ENCODE measurements at places on chromosomes 2 and 18.

- DNase-seq, result no peak
Measured at GRCh38 chr18:77876319-77876865, 626.7 kb downstream of the GALR1 start.

- no peak for DNase-seq
Measured at GRCh38 chr2:189549449-189549832, 31.1 kb downstream of the SLC40A1 start.

DNA sequence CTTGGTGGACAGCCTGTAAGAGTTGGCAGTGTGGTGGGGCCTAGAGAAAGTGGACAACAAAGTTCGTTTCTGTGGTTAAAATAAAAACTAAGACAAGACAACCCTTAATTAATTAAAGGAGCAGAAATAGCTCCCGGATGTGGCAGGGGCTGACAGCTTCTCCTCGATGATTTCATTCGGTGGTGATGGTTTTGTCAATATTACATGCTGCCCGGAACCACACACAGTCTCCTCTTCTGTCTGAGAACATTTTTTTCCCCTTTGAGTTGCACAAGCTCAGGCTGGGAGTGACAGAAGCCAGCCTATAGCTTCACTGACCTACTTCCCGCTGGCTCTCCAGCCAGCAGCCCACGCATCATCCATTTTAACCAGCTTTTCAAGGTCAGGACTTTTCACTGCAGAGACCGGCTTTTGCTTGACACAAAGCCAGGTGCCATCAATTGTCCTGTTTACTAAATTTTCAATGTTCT lies 378.8 kb downstream of the SLC4A3 start:
- no peak for DNase-seq

DNA sequence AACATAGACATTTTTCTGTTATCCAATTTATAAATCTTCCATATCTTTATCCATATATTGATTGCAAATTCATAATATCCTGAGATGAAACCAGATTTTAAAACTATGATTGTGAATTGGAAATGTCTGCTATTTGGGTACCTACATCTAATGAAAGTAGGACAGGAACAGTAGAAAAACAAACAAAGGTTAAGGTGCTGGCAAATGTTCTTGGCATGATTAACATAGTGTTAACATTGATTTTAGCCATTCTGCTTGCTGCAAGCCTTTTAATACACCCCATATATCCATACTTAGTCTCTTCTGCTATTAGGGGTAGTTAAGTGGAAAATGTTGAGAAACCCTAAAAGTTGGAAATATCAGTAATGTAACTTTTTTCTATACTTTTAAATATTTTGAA lies 152.0 kb downstream of the KCNJ3 start:
- no peak for DNase-seq

DNA sequence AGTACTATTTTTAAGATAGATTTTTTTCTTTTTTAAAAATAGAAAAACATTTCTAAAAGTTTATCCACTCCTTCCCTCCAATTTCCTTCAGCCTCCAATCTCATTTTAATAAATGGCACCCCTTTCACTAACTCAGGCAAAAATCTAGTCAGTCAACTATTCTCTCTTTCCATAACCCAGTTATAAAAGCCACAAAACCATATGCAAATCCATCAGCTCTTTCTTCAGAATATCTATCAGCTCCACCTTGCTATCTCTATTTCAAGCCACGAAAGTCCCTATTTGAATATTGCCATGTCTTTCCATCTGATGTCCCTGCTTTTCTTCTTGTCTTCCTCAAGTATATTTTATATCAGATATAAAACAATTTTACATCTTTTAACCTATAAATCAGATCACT lies 397.1 kb downstream of the ERBB4 start:
- DNase-seq, result no peak

DNA sequence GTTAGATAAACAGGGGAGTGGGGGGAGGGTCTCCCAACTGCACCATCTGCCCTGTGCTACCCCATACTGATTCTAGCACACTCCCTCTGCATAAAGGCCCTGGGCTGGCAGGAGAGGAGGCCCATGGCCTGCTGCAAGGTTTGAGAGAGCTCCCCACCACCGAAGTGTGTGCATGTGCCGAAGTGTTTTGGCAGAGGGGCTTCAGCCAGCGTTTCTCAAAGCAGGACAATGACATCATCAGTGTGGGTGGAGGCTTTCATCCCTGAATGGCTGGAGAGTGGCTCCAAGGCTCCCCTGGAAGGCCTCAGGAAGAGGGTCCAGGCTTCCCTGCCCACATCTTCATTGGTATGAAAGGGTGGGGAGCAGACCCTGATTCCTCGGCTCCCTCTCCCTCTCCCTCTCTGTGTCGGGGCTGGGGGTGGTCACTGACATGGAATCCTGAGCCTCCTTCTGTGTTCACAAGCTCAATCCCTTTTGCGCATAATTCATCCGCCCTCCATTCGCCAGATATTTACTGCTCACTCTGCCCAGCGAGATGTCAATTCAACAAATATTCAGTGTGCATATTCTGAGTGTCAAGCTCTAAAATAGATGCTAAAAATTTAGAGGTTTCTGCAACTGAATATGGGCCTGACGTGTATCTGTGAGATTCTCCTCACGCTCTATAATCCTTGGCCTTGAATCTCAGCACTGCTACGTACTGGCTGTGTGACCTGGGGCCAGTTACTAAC lies 122.1 kb downstream of the CELF4 start:
- DNase-seq, result no peak

GRCh38 chr18:67553437-67553836 lies 36.9 kb upstream of the DSEL start:
- no peak for DNase-seq

- DNase-seq, result no peak
Measured at GRCh38 chr2:234771176-234771575, 180.6 kb upstream of the SH3BP4 start.

GRCh38 chr2:127422559-127423477 lies 4.6 kb downstream of the PROC start:
- DNase-seq, result peak; percentile 52

DNA sequence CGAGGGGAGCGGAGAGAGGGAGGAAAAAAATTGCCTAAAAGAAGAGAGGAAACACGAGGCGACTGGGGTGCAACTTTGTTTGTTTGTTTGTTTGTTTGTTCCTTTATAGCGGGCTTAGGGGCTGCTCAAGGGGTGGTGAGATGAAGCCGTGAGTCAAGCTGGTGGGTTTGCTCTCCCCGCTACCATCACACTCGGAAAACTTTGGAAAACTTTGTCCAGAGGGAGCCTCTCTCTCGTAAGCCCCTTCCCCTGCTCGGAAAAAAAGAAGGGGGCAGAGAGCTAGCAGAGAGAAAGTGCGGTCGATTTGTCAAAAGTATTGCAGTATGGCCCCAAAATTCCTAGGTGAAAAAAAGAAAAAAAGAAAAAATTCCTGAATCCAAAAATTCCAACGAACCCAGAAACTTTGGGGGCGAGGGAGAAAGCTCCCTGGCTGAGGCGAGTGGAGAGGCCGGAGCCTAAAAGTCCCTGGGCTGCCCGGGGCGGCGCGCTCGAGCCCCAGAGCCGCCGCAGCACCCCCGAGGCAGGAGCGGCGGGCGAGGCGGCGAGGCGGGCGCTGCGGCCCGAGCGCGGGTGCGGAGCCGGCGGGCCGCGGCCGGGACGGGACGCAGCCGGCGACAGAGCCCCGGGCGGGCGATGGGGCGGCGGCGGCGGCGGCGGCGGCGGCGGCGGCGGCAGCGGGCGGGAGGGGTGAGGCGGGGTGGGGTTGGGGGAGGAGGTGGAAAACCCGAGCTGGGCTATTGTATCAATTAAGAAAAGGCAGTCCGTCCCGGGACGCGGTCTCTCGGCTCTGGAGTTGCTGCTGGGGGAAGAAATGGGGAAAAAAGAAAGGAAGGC lies 558 bp upstream of the CYP26B1 start:
- no peak for DNase-seq

- DNase-seq, result no peak
Measured at GRCh38 chr2:8500124-8501054, 181.5 kb upstream of the ID2 start.

DNA sequence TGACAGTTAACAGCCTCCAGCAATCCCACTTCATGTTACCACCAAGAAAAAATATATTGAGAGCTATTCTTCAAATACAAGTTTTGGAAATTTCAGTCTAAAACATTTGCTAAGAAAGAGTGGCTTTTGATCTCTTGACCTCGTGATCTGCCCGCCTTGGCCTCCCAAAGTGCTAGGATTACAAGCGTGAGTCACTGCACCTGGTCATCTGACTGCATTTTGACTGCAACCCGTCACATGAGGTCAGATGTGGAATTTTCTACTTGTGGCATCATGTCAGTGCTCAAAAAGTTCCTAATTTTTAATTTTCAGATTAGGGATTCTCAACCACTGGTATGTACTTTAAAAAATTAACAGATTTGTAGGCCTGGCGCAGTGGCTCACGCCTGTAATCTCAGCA lies 9.1 kb upstream of the CLK1 start:
- no peak for DNase-seq

DNA sequence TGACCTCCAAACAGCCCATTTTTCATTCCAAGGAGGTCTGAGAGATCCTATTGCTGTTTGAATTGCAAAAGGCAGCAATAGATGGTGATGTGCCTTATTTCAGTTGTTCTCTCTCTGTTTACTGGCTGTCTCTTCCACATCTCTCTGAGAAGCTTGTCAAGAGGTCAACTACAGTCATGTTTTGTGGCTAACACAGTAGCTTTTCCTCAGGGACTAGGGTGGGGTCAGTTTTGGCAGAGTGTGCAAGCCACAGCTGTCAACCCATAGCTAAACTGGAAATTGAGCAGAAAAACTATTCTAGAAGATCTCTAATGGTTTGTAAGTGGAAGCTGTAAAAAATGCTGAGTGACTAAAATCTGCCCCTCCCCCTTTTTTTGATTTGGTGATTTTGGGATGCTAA lies 67.1 kb downstream of the DIS3L2 start:
- no peak for DNase-seq

GRCh38 chr2:177900082-177900481 lies 172.5 kb downstream of the PDE11A start:
- no peak for DNase-seq

GRCh38 chr2:148645539-148646230 lies 1.1 kb downstream of the EPC2 start:
- DNase-seq, result peak; percentile 79

DNA sequence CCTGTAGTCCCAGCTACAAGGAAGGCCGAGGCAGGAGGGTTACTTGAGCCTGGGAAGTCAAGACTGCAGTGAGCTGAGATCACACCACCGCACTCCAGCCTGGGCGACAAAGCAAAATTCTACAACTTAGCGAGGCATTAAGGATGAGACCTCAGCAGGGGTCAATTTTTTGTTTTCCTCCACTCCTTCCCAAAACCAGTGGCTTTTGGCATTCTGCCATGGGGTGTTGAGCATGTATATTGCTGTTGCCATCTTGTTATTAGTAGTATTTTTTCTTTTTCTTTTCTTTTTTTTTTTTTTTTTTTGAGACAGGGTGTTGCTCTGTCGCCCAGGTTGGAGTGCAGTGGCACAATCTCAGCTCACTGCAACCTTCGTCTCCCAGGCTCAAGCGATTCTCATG lies 8.9 kb upstream of the GIGYF2 start:
- DNase-seq, result no peak

DNA sequence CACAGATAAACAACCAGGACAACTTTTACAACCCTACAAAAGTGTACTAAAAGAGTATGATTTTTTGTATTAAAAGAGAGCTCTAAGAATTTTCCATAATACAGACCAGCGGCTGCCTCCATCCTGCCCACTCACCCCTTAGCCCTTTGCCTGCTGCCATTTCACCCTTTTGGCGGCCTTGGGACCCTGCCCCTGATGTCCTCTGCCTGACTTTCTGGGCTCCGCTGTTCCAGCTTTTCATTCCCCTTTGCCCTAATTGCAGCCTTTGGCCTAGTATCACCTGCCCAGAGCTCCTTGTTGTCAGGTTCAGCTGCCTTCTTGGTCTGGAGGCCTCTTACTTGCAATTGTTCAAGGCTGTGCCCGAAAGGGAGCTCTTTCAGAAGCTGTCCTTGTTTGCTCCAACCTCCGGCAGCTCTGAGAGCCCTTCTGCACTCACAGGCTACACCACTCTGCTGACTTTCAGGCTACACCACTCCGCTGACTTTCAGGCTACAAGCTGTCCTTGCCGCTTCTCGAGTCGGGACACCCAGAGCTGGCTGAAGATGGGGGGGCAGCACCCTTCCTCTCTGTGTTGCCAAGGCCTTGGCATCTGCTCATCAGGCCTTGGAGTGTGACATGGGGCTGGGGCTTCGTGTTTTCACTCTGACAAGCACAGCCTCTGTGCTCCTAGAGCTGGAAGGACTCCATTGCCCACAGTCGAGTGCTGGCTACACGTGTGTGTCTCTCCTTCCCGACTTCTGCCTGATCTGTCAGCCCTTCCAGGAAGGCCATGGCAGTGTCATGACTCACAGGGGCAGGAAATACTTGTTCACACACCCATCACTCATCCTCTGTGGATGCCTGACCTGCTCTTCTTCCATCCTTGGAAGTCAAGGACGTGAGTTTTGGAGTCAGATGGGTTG lies 43.1 kb upstream of the HDAC4 start:
- DNase-seq, result no peak

DNA sequence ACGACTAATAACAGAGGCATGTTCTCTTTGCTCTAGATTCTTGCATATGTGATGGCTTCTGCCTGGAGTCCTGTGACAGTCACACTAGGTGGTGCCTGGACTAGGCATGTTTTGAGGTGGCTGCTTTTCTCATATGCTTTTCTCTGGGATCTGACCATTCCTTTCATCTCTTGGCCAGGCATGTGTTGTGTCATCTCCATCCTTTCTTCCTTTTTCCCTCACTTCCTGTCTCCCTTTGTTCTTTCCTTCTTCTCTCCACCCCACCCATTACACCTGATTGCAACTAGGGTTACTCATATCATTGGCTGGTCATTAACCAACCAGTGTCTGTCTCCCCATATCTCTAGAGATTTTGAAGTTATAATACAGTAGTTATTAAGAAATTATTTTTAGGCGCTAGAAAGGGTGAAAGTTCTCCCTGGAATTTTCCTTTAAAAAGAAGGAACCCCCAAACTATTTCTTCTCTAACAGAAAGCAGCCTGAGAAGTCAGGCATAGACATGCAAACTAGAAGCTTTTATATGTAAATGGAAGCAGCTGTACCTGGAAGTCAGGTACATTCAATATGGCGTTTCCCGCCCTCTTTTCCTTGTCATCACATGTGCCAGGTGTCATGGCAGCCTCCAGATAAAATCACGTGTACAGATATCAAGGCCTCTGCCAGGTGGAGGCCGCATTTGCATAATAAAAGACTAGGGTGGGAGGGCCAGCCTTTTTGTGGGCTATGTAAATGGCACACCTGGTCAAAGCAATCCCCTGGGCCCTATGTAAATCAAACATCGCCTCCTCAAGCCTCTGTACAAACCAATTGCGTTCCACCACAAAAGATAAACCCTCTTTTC lies 220.4 kb upstream of the MEX3C start:
- DNase-seq, result no peak

DNA sequence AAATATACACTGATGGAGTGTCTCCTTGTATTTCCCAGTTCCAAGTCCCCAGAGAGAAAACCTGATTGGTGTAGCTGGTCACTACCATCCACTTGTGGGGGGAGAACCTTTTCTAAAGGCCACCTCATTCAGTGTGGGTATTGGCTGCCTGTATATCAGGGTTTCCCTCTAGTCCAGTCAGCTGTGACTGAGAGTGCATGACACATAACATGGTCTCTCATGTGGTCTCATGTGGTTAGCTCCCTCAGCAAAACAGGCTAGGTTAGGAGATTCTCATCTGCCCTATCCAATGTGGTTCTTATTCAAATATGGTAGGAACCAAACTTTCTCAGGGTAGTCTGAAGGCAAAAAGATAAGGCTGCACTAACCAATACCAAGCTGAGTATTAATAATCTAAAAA lies 4.1 kb upstream of the GORASP2 start:
- no peak for DNase-seq

- no peak for DNase-seq
Measured at GRCh38 chr2:38971377-38971776, 81.7 kb downstream of the ARHGEF33 start.

- no peak for DNase-seq
Measured at GRCh38 chr2:181174611-181175580, 194.5 kb downstream of the UBE2E3 start.
